ENCODE measurements at places on chromosomes 7 and 10. TPM values are rescaled to one million over a fixed set of nuclear protein-coding genes. Genes with fewer than 3 reads are reported as not detected.

DNA sequence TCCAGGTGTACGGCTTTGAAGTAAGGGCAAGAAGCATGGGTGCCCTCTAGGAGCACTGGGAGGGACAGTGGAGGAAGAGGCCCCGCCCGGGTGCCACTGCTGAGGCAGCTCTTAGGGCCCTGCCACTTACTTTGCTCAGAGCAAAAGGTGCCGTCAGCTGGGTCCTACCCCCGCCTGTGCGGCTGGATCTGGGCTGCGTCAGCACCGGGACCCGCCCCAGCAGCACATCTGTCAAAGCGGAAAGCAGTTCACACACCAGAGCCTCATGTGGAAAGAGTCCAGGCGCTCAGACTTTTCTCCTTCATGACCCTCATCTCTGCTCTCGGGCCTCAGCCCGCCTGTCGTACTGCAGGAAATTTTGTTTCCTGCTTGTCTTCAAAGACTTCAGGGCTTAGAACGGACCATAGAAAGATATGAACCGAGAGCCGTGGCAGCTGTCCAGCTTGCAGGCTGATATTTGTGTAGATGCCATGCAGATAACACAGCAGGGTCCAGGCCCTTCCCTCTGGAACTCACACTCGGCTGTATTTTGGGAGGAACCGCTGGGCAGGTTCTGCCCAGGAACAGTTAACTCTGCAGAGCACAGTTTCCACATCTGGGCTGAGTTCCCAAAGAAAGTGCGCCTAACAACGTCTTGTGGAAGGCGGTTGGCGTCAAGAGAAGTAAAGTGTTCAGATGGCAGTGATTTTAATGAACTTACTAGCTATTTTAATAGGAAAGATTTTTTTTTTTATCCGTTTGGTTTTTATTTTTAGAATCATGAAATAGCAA is 44.3 kb upstream of the PRKAR1B start:
- DNase-seq: peak; percentile 40

KIF11 gene
- total RNA-seq: under 0.01 TPM

DNA sequence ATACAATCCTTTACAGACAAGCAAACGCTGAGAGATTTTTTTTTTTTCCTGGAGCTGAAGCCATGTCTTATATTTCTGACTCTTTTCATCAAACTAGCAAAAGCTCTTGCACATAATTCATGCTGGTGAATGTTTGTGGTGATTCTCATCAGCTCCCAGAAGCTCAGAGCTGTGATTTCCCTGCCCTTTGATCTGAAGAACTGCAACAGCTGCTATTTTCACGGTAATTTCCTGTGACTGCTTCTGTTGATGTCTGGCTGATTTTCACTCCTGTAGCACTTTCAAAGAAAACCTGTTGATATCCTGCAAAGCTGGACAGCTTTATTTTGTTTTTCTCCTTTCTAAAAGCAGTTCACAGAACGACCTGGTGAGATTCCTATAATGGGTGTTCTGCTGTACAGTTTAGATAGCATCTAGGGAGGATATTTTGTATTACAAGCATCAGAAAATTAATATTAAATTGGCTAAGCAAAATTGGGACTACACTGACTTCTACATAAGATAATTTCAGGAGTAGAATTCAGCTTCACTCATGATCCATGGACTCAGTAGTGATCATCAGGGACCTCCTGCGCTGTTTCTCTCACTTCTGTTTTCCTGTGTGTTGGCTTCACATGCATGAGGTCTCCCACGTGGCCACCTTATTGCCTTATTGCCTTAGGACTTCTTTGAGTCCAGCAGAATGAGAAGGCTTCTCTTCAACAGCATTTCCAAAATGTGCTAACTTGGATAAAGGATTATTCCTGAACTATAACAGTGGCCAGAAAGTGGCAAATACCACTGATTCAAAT is 1111.6 kb upstream of the SORCS1 start:
- no peak for DNase-seq

GRCh38 chr10:8014649-8015048 is 39.8 kb upstream of the GATA3 start:
- DNase-seq: no peak

MICALL2 gene
- total RNA-seq: 153 TPM

- no peak for DNase-seq
These were observed 3.9 kb downstream of the MPP7 start for GRCh38 chr10:28298951-28299350.

- DNase-seq: no peak
These were observed 56.7 kb downstream of the GNA12 start for GRCh38 chr7:2787251-2787951.

DNA sequence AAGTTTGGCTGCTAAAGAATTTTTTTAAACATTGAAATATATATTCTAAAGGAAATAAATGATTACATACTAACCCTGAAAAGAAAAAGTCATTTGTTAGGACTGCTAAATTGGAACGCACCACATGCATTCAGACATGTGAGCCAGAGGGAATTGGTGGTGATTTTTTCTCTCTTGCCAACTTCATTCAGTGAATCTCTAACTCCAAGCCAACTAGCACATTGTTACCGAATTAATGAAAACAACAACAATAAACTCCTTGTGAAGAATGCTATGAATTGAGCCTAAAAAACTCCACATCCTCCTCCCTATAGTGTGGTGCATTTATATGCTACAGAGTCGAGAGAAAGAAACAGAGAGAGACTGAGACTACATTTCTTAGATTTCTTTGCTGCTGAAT is 135.5 kb upstream of the CACNA2D1 start:
- DNase-seq: no peak

All from tibial nerve (tissue), 4 donors.